ENCODE measurements at places on chromosomes 2 and 18.

- DNase-seq: no peak
Measured at GRCh38 chr18:57276829-57277228, 75.5 kb upstream of the ST8SIA3 start.

- no peak for DNase-seq
Measured at GRCh38 chr18:31634331-31634713, 42.6 kb downstream of the TTR start.

DNA sequence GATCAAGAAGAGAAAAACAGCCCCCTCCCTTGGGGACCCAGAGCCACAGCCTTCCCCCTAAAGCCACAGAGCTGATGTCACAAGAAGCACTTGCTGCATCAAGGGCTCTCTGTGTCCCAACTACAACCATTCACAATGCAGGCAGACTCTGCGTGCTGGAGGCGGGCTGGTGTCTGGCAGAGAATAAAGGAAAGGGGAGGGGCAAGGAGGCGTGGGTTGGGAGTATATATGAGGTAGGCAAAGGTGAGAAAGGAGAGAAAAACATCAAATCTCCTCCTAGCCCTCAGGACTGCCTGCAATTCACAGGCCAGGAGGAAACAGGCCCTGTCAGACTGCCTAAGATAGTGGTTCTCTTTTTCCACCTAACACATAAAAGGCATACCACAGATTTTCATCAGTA, 48.8 kb upstream of the IHH start:
- DNase-seq: peak; percentile 19

DNA sequence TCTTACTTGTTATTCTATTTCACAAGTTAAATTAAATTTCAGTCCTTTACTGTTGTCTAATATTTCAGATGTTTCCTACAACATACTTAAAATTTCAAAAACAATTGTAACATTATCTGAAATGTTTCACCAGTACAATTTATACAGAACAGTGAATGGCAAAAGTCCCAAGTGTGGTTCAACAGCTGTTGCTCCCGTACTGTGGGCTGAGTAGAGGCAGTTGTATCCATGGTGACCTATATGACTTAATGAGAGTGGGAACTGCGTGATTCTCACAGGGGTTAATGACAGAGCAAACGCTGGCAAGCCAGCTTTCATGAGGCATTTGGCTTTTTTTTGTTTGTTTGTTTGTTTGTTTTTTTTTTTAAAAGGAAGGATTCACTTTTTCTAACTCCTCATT, 5.3 kb upstream of the PLCL1 start:
- no peak for DNase-seq

GRCh38 chr2:71559828-71560637, 106.7 kb downstream of the DYSF start:
- no peak for DNase-seq

GRCh38 chr2:68483011-68483410, 15.6 kb downstream of the APLF start:
- DNase-seq: no peak

DNA sequence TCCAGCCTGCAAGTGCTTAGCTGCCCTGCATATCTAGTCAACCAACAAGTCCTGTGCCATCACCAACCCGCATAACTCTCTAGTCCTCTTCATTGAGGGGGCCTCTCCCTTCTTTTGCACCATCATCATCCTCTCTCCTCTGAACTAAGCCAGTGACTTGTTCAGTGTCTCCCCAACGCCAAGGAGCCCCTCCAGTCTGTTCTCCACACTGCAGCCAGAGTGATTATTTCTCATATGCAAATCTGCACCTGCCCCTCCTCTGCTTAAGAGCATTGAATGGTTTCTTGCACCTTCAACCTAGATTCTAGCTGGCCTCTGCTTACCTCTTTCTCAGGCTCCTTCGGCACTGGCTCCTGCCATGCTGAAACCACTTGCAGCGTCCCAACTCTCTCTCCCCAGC, 141.8 kb downstream of the FAM161A start:
- no peak for DNase-seq

- DNase-seq: no peak
Measured at GRCh38 chr2:178478130-178478438, 316 bp downstream of the FKBP7 start.

GRCh38 chr18:45602926-45603325, 12.3 kb upstream of the SLC14A2 start:
- DNase-seq: no peak

DNA sequence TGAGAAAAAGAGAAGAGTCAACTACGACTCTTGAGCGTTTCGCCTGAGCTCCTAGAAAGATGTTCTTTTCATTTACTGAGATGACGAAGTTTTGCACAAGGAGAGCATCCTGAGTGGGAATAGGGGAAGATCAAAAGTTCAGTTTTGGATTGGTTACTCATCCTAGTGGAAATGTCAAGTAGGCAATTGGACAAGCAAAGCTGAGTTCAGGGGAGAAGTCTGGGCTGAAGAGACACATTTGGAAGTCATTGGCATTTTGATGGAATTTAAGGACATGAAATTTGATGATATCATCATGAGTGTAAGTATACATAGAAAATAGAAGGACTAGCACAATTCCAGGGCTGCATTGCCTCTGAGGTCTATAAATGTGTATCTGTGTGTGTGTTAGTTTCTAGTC, 416.6 kb downstream of the RAD51AP2 start:
- DNase-seq: no peak

DNA sequence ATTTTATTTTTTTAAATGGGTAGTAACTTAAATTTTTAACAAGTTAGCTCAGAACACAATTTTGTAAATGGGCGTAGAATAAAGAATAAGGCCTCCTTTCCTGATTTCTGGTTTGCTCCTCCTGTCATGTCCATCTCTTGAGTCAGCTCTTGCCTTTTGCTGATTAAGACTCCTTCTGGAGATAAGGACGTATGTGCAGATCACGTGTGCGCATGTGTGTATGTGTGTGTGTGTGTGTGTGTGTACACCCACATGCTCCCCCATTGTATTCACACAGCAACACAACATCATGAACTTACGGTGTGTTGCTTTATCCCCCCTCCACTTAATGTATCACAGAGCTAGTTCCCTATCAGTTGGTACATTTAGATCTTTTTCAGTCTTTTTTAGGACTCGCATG, 182.9 kb downstream of the PRKCE start:
- DNase-seq: no peak

DNA sequence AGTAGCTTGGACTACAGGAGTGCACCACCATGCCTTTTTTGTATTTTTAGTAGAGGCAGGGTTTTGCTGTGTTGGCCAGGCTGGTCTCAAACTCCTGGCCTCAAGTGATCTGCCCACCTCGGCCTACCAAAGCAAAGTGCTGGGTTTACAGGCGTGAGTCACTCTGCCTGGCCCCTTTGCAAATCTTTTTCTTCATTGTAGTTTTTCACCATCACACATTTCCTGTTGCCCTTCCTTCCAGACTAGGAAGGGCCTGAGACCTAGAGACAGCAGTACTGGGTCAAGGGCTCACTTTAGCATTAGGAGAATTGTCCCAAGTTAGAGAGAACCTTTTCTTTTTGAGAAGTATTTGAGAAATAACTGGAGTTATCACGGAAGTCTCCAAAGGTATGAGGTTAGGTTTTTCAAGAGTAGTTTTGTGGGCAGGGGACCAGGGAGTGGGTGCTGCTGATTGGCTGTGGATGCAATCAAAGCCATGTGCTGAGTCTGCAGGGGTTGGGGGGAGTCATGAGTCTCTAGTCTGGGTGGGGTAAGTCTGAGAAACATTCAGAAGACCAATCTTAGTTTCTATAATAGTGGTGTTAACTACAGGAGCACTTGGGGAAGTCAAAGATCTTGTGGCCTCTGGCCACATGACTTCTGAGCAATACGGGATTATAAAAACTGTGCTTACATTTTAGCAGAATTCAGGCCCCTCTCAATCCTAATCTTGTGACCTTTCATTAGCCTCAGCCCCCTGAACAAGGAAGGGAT, 23.7 kb downstream of the B3GNT2 start:
- no peak for DNase-seq

DNA sequence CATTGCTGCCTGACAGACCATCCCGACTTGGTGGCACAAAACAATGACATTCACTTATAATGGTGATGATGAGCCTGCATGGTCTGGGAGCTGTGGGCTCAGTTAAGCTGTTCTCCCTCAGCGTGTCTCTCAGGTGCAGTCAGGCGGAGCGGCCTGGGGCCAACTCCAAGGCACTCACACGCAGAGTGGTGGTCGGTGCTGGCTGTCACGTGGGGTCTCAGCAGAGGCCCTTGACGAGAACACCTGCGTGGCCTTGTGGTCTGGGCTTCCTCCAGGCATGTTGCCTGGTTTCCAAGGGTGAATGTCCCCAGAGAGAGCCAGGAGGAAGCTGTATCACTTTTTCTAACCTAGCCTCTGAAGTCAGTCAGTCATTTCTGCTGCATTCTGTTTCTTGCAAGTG, 29.8 kb downstream of the ARMC9 start:
- DNase-seq: no peak

GRCh38 chr2:41079011-41079410, 627.1 kb upstream of the SLC8A1 start:
- no peak for DNase-seq

DNA sequence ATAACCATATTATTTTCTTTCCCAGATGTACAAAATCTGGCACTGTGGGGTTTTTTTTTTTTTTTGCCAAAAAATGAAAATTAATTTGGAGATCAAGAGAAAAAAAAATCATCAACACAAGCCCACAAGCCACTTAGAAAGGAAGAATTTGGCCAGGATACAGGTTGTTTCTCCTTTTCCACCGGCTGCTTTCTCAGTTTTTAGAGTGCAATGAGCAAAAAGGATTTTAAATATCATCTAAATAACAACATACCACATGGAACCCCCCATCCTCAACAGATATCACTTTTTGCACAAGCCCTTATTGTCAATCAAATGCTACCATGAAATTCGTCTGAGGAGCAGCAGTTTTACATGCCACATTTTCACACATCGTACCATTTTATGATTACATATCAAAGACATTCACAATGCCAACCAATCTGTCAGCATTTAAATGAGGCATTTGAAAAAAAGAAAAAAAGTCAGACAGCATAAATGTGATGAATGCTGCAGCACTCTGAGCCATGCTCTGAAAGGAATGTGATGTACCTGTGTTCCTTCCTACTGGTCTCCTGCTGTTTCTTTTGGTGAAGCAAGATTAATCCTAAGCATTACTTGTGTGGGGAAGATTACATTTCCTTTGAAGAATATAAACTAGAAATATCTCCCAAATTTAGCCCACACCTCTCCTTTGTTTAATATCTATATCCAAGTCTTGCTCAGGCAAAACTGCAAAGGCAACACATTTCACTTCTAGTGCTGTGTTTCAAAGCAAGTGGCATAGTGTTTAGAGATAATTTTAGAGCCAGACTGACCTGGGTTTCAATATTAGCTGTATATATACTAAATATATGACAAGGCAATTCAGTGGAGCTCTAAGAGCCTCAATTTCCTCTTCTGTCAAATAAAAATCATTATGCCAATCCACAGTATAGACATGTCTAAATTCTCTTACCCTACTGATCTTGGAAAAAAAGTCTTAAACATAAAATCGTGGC, 391.3 kb downstream of the CMPK2 start:
- no peak for DNase-seq

DNA sequence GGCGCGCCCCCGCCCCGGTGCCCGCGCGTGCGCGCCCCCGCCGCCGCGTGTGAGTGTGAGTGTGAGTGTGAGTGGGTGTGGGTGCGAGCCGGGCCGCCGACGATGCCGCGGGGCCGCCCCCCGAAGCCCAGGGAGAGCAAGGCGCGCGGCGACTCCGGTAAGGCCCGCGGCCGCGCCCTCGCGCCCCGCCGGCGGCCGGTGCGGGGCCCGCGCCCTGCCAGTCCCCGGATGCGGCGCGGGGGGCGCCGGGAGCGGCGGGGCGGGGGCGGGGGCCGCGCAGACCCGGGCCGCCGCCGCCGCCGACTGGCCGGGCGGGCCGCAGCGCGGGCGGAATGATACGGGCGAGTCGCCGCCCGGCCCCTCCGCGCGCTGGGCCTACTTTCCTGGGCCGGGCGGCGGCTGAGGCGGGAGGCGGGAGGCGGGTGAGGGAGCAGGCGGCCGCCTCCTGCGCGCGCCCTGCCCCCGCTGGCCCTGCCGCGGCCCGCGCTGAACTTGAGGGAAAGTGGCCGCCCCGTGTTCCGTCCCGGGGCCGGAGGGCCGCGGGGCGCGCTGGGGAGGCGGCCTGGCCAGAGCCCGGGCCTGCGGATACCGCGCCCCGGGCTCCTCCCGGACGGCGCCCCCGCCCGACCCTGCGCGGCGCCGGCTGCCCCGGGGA, at the start of gene ZNF236:
ZNF236 (plus strand) TSS at position 52 of the 655 bp plus-strand sequence; CDS start at position 103, 51 bp downstream.
- DNase-seq: peak; percentile 58

DNA sequence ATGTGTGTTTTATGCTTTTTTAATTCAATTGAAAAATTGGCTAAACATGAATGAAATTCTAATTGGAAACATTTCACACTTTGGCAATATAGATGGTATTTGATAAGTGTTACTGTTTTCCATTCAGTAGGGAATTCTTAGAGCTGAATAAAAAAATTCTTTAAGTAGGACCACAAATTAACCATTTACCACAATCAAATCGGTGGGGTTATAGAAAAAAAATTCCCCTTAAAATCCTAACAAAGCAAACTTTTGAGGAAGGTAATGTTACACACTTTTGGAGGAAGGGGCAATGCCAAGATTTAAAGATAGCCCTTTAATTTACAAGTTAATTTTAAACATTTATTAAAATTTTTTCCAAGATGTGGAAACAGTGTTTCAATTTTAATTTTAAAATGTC, 279.0 kb upstream of the FIGN start:
- DNase-seq: no peak

- no peak for DNase-seq
Measured at GRCh38 chr2:180495606-180496005, 484.8 kb upstream of the UBE2E3 start.

DNA sequence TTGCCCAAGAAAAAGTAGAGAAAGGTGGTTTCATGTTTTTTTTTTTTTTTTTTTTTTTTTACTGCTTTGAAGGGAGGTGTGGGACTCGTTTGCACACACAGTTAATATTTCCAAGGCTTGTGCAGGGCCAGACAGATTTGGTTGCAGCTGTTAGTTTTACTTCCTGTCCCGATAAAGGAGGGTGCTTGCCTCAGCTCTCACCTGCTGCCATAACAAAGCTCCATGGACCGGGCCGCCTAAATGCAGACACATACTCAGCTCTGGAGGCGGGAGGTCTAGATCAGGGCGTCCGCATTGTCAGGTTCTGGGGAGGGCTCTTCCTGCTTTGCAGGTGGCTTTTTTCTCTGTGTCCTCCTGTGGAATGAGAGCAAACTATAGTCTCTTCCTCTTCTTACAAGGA, 69.9 kb downstream of the ODC1 start:
- no peak for DNase-seq

- DNase-seq: no peak
Measured at GRCh38 chr2:124524155-124524915, 499.2 kb downstream of the CNTNAP5 start.

All from stimulated activated CD8-positive, alpha-beta memory T cell treated with anti-CD3 and anti-CD28 coated beads, Interleukin-15, amount 100 ng/mL, for 4 hours (primary cell).